ENCODE measurements at places on chromosomes 16 and 17.
A peak's percentile ranks its signal among the peaks of the same experiment; 100 is the strongest.

DNA sequence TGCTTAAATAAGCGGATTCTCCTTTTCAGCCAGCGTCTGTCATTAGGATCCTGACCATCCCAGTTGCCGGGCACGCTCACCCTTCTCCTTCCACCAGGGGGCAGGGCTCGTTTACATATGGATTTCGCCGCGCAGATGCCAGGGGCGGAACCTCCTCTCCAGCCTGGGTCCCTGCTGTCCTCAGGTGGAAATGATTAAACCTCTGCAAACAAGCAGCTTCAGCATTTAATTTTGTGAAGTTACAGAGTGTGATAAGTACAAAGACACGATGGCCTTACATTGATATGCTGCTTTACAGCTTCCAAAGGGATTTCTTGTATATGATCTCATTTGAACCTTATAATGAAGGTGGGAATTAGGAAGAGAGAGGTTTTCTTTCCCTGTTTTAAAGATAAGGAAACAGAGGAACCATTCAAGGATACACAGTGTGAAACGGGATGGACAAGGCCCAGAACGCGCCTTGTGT, 3.9 kb upstream of the KRT28 start:
- peak; percentile 65 for DNase-seq

- no peak for DNase-seq
Observed at GRCh38 chr16:13315642-13316427, 414.4 kb downstream of the SHISA9 start.

GRCh38 chr16:47528431-47528830, 67.3 kb downstream of the PHKB start:
- no peak for DNase-seq

DNA sequence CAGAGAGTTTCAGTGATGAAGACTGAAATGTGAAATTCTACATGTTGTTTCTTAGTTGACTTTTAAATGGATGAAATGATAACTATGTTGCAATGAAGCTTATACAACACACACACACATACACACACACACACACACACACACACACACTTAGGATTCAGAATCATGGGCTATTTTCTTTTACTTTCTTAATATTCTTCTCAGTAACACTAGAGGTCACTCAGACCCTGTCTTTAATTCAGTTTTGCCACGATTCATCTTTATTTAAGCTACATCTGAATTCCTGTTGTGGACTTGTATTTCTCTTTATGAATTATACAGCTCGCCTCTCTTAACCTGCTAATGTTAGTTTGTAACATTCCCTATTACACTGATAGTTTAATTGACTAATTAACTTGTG, 109.6 kb upstream of the GOT2 start:
- no peak for DNase-seq

DNA sequence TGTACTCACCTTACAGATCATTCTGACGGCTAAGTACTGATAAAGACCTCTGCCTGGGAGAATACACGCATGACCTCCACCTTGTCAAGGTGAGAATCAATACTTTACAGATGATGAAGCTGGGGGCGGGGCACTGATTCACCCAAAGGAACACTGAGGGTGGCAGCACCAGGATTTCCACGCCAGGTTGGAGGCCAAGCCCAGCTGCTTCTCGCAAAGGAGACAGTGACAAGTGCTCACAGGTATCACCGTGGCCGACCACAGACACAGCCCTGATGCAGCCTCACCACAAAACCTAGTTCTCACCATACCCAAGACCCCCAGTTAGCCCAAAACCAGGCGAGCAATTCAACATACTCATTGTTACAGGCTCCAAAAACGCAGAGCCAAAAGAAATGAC, 434.2 kb downstream of the SOX9 start:
- no peak for DNase-seq

DNA sequence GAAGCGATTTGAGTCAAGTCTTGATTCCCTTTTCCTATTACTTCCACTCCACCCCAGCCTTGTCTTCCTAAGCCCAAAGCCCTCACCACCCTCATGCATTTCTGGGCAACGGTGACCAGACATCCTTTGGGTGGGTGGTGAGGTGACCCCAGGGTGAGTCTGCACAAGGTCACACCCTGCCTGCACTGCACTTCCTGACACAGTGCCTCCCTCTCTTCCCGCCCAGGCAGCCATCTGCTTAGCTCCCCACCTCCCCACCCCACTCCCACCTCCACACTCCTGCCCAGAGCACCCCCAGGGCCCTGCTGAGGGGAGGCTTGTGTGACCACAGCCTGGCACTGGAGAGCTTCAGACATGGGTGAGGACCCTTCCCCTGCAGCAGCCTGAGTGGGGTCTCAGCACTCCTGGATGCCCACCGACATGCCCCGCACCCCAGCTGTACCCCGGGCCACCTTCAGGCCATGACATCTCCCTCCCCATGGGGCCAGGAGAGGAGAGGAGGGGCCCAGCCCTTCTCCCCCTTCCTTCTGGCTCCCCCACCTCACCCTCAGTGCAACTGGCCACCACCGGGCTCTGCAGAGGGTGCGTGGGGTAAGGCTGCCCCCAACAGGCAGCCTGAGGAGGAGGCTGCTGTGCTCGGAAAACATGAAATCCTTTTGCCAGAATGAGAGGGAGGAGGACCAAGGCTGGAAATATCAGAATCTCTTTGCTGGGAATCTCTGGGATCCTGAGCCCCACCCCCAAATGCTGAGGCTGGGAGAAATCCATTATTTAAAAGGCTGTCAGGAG, 68.6 kb downstream of the CCT6B start:
- DNase-seq, result peak; percentile 24

GRCh38 chr17:57965521-57966160, 10.4 kb upstream of the CUEDC1 start:
- DNase-seq, result no peak

DNA sequence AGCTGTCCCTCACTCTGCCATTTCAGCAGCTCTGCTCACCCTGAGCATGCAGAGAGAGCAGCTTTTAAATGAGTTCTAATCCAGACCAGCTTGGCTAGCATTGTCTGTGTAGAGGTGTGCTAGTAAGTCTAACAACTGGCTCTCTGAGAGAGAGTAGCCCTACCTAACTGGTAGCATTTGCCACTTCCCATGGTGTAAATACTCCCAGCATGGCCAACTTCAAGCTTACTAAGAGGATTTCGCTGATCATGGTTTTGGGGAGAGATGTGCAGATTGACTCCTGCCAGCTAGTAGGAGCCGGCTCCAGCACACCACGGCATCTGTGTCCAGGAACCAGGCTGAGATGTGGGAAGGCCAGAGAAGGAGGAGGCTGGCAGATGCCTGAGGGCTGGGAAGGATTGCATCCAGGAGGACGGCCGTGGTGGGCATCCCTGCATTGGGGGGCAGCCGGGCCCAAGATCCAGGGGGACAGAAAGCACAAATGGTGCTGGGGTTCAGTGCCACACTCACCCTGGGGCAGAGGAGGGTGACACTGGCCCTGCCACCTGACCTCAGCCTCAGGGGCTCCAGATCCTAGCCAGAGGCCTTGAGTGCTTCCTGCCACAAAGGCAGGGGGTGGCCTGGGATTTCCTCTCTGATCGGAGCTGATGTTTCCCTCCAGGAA, 394.9 kb upstream of the TNRC6C start:
- DNase-seq, result no peak

DNA sequence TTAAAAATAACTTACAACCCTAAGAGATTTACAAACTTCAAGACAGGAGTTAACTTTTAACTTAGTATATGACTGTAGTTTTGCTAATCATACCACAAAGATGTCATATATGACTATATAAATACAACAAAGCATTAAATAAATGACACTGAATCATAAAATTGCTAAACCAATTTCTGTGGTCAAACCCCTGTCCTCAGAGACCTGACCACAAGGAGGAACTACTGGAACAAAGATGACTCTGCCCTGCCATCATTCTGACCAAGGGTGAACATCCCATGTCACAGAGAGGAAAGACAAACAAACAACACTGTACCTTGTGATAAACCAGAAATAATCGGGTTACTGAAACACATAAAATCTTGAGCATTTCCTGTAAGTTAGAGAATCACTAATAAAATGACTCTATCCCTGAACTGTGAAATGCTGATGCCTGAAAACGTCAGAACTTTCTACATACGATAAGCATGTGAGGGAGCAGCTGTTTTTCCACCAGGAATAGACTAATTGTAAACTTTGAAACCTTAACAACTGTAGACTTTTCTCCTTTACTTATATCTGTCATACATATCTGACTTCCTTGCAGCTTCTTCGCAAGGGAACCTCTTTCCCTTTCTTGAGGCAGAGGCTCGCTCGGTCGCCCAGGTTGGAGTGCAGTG, 47.9 kb downstream of the WDR59 start:
- peak; percentile 2 for DNase-seq

- DNase-seq, result peak; percentile 86
Observed at GRCh38 chr17:45385331-45385997, 47.2 kb downstream of the ARHGAP27 start.

DNA sequence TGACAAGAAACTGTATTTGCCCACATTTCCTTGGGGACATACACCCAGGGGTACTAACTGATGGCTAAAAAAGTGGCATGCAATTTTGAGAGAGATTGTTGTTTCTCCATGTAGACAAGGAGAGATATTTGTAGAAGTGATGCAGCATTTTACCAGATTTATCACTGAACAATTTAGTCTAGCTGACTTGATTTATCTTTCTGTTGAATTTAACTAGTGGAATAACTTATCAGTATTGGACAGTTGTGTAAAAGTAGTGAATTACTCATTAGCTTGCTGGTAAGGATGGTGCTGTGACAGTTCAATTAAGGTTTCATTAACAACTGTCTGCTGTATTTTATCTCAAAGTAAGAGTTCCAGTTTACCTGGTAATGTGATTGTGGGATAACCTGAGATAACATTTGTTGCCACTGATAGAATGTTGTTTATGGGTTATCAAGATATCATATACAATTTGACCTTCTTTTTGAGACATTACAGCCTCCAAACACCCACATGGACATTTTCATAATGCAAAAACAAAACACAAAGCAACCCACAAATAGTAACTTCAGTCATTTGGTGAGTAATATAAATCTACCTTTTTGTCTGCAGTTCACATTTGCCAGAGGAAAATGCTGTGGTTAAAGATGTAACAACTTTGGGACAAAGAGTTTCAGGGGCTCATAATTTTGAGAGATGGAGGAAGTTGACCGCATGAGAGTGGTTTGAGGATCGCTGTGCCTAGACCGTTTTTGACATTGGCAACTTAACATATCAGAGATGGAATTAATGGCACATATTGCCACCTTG, 3.8 kb downstream of the NLK start:
- no peak for DNase-seq

DNA sequence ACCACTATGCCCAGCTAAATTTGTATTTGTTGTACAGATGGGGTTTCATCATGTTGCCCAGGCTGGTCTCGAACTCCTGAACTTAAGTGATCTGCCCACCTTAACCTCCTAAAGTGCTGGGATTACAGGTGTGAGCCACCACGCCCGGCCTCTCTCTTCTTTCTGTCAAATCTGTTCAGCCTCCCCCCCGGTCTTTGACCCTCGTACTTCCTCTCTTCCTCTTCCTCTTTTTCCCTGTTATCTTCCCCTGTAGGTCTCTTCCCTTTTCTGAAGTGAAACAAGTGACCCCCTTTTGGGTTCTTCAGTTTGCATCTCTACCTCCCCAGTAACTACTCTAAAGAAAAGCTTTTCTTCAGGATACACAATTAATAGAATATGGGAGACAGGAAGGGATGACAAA, 31.7 kb upstream of the DHX40 start:
- DNase-seq, result no peak

- no peak for DNase-seq
Observed at GRCh38 chr17:42317266-42317845, 29.1 kb downstream of the STAT5A start.

- DNase-seq, result no peak
Observed at GRCh38 chr16:4647644-4647980, 23.0 kb downstream of the MGRN1 start.

DNA sequence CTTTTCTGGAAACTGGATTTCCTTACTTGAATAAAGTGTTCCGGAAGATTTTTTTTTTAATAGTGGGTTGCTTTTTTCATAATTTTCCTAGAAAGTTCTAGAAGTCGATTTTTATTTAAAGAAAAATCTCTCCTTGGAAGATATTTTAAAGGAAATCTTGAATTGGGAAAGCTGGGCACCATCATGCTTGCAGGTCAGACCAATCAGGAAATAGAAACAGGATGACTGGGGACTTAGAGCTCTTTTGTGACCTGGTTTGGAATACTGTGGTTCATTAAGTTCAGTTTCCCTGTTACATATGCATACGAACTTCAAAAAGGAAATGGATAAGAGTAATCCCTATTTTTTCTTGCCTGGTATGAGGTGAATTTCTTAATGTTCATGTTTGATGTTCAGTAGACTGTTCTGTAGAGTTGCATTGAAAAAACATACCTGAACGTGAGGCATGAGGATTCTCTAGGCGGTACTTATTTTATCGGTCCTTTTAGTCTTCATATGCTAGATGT, 1.2 kb downstream of the NFATC3 start:
- no peak for DNase-seq

GRCh38 chr17:6269478-6269877, 165.4 kb downstream of the AIPL1 start:
- DNase-seq, result peak; percentile 11

DNA sequence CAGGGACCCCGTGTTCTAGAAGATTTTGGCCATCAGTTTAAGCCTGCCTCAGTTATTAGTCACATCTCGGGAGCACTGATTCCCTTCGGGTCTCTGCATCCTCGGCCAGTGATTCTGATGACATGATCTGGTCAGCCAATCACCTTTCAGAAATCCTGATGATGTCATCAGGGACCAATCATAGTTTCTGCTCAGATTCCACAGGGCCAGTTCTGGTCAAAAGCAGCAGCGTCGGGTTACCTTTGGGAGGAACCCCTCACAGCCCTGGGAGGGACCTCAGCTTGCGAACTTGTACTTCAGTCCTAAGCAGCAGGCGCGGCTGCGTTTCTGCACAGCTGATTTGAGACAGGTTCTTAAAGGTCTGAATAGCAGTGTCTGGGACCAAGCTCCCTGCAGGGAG, 13.9 kb downstream of the KDM8 start:
- no peak for DNase-seq

- DNase-seq, result no peak
Observed at GRCh38 chr17:33798308-33798707, 456.8 kb upstream of the CCL2 start.

- no peak for DNase-seq
Observed at GRCh38 chr16:26475596-26475995, 591.1 kb upstream of the C16orf82 start.

GRCh38 chr16:89473136-89473712, 17.1 kb downstream of the ANKRD11 start:
- no peak for DNase-seq

- DNase-seq, result no peak
Observed at GRCh38 chr17:64110379-64111152, 19.4 kb downstream of the ERN1 start.

DNA sequence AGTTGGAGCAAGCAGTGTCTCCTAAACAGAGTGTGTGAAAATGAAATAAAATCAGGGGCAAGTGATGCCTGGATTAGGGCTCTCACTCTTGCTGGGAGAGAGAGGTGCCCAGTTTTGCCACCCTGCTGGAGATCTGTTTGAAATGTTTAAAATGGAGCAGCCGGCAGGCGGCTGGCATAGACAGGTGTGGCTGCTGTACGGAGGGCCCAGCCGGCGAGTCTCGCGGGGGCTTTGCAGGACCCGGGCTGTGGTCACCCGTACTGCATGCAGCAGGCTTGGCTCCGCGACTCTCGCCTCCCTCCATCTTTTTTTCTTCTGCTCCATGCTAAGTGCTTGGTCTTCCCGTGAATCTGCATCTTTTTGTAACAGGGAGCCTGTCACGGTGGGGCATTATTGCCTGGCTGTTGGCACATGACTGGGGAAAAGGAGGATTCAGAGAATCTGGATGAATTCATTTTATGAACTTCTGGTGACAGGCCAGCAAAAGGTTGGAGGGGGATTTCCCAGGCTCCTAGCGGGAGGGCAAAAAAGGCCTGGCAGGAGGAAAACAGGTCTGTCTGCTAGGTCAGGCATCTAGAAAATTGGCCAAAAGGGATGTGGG, 1.8 kb downstream of the ZNRF1 start:
- no peak for DNase-seq
